Activated CD4-positive, alpha-beta T cell treated with anti-CD3 and anti-CD28 coated beads, Interleukin-2, amount 50 U/mL, for 48 hours (primary cell): ENCODE measurements at places on chromosomes 2 and 18.

GRCh38 chr18:62499263-62499650 is 23.6 kb upstream of the ZCCHC2 start:
- DNase-seq: no peak

GRCh38 chr2:214504599-214505376 is 93.9 kb downstream of the VWC2L start:
- DNase-seq: no peak

GRCh38 chr2:149561309-149561926 is 26.2 kb downstream of the MMADHC start:
- DNase-seq: no peak

DNA sequence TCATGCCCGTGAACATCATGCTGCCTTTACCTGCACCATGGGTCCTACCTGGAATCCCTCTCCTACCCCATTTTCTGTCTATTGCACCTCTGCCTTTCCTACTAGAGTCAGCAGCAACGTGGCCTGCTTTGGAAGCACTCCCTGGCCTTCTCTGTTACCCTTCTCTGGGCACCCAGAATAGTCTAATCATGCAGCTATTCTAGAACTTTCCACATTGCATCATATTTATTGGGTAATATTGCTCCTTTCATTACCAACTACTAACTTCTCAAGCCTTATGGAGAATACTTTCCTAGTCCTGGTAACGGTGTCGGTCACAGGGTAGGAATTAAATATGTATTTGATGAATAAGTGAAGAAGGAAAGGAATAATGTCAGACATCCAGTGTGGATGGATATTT is 33.3 kb upstream of the CREG2 start:
- no peak for DNase-seq

DNA sequence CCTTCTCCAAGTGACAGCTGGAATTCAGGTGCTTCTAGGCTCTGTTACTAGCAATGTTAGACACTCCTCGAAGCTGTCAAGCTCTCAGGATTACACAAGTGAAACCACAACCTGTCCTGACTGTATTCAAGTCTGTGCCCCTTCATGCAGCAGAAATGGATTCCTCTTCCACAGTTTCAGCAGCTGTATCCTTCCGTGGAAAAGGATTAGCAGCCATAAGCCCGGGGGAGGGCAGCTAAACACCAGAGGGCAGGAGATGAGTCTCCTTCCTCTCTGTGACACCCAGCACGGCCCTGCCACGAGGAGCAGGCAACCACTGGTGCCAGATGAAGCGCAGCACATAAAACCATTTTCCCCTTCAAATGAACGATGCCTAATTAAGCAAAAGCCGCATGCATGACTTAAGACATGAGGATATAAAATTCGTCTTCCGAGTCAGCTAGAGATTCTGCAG is 1.2 kb downstream of the ST3GAL5 start:
- peak; percentile 50 for DNase-seq

GRCh38 chr18:62881509-62882016 is 166.2 kb downstream of the PHLPP1 start:
- no peak for DNase-seq

DNA sequence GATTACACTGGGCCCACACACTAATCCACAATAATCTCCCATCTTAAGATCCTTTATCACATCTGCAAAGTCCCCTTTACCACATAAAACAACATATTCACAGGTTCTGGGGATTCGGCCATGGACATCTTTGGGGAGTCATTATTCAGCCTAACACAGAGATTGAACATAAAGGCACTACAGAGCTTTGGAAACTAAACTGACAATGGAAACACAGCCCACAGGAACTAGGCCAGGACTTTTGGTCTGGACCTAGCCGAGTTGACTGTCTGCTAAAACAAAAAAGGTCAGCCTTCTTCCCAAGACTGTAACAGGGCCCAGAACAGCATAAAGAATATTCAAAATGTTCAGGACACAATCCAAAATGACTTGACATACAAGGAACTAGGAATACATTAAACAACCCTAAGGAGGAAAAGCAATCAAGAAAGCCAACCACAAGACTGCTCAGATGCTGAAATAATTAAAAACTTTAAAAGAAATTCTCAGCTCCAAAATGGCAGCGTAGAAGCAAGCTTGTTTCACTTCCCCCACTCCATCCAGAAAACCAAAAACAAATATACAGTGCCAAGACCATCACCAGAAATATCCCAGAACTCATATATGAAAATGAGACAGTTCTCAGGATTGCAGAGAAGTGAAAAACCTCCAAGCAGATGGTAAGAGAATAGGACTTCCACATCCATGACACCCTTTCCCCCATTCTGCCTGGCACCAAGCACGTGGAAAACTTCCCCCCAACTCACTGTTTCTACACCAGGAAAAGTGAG is 207.8 kb downstream of the ATAD2B start:
- DNase-seq: no peak

- DNase-seq: peak; percentile 39
Observed at GRCh38 chr2:98013407-98014042, 17.8 kb upstream of the TMEM131 start.

- DNase-seq: peak; percentile 21
Observed at GRCh38 chr2:127525691-127526131, 578 bp downstream of the IWS1 start.

GRCh38 chr2:201249889-201250288 is 10.4 kb upstream of the CASP8 start:
- DNase-seq: no peak

GRCh38 chr2:58514252-58514651 is 273.1 kb upstream of the FANCL start:
- no peak for DNase-seq

GRCh38 chr2:238305965-238306671 is 14.2 kb upstream of the TRAF3IP1 start:
- DNase-seq: no peak

GRCh38 chr2:156115338-156115737 is 217.2 kb downstream of the NR4A2 start:
- no peak for DNase-seq

DNA sequence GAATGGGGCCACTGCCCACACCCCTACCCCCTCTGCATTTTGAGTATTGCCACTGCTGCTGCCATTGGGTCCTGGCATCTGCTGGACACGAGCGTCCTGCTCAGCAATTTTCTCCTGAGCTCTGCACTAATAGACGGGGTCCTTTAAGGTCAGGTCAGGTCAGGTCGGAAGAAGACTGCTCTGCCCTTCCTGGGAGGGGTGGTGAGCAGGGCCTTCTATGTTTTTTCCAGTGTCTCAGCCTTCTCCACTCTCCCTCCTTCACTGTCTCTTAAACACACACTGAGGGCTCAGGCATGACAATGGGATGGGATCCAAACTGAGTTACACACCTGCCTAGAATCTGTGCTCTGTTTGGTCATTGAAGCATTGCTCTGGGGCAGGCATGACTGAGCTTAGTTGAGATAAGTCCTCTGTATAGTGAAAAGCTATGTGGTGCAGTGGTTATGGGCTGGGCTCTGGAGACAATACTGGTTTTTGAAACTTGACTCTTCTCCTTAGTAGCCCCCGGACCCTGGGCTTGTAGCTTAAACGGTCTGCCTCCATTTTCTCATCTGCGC is 10.6 kb downstream of the MYO1B start:
- no peak for DNase-seq

DNA sequence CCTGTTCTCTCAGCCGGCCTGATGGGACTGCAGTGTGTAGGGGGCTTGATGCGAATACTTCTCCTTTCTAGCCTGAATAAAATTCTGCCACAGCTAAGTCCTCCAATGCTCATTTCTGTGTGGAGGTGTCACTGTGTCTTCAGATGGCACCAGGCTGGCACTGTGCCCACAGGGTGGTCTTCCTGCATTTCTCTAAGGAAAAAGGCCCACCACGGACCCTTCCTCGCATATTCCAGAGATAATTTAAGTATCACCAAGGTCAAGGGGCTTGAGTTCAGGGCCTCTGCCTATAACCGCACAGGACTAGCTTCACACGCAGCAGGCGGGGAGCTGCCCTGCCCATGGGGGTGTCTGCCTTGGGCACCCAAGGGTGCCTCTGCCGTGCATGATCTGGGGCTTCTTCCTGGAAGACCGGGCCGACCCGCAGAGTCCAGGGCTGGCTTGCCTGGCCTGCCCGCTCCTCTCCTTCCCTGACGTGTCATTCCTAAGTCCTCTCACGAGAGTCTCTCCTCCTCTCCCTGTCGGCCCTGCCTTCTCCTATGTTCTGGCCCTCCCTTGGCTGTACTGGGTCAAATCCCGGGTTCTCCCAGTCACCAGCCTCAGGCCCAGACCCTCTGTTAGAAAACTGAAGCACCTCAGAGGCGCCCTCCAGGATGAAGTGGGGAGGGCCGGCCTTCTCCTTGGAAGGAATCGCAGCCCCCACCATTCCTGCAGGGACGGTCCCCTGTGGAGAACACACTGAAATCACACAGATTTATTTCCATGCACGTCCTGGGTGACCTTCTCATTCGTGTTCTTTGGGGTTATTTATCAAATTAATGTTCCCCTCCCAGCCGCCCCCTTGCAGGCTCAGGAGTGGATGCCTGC is 48.9 kb upstream of the PXDN start:
- DNase-seq: no peak

GRCh38 chr2:117702098-117702497 is 112.4 kb upstream of the DDX18 start:
- no peak for DNase-seq

DNA sequence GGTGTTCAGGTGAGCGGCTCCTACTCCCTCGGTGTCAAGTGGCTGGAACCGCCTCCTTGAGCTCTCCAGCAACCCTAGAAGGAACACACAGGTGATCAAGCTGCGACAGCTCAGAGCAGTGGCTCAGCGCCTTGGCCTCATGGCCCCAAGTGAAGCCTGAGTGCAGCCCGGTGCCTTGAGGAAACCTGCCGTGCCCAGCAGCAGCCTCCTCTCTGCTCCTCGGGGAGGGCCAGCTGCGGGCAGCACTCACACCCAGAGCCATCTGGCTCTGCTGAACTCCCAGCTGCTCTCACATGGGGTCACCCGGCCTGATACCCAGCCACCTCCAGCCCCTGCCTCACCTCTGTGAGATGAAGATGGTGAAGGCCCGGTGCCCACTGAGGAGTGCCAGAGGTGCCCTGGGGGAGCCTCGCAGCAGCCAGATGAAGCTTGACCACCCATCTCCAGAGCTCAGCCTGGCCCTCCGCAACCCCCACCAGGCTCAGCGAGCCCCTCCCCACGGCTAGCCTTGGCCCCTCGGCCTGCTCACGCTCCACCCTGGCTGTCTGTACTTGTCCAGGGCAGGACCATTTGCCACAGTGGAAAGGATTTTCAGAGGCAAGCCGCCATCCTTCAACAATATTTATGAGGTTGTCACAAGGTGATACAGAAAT is 70.6 kb upstream of the RAB6C start:
- no peak for DNase-seq

DNA sequence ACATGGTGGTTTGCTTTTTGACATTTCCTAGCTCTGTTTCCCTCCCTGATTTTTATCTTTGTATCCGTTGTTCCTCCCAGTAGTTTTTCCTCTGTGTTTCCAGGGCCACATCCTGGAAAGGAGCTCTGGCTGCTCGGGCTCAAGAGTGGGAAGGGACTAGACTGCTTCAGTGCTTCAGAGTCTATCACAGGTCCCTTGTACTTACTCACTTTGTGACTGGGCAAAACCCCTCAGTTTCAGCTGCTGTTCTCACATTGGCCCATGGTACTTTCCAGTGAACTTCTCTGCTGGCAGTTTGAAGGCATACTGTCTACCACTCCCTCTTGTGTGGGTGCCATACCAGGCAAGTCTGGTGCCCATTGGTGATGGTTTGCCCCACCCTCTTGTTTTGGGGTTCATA is 7.5 kb upstream of the STAMBP start:
- peak; percentile 59 for DNase-seq

- no peak for DNase-seq
Observed at GRCh38 chr2:236366049-236366387, 101.8 kb upstream of the ASB18 start.

GRCh38 chr2:8520791-8521344 is 161.0 kb upstream of the ID2 start:
- DNase-seq: peak; percentile 67

DNA sequence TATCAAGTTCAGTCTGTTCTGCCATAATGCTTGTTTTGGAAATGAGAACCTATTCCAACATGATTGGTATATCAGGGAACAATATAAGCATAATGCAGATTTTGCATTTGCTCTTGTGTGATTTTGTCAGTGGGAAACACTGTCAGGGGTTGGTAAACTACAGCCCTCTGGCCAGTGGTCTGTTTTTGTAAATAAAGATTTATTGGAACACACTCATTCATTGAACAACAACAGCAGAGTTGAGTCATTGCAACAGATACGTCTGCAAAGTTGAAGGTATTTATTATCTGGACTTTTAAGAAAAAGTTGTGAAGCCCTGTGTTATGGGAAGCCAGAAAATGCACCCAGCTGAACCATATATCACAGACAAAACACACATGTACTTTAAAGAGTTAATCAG is 83.1 kb downstream of the MCFD2 start:
- DNase-seq: no peak

- DNase-seq: no peak
Observed at GRCh38 chr2:12613137-12613835, 103.5 kb upstream of the TRIB2 start.

GRCh38 chr2:108194409-108195132 is 45.2 kb upstream of the SULT1C3 start:
- no peak for DNase-seq

- no peak for DNase-seq
Observed at GRCh38 chr2:160408173-160408958, 85.2 kb downstream of the RBMS1 start.

- DNase-seq: no peak
Observed at GRCh38 chr2:206478340-206478739, 35.0 kb downstream of the ADAM23 start.

GRCh38 chr18:24764766-24765165 is 304.3 kb downstream of the HRH4 start:
- DNase-seq: no peak

DNA sequence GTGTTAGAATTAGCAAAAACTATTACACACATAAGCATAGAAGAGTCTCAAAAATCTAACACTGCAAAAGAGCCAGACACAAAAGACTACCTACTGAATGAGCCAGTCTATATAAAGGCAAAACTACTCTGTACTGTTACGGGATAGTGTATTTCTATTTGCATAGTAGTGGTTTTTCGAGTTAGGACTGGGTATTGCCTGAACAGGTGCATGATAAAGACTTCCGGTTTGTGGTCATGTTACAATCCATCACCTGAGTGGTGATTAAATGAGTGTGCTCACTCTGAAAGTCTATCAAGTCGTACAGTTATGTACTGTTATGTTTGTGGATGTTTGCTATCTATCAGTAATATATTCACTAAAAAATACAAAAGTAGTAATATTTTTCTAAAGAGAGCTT is 523.3 kb upstream of the SYT4 start:
- DNase-seq: no peak

DNA sequence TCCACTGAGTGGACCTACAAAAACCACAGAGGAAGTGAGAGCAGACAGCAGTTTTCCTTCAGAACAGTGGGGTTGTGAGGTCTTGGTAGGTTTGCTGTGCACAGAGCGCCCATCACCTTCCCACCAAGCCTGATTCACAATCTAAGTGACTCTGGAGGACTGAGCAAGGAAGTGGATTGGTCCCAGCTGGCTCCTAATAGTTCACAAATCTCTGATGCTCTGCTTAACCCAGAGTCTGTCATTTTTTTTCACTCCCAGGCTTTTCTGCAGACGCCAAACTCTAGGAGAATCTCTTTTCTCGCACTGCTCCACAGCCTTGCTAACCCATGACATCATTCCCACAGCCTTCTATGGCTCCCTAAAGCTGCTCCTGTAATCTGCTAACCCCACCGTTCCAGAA is 280.4 kb downstream of the C1D start:
- no peak for DNase-seq

- no peak for DNase-seq
Observed at GRCh38 chr18:55337908-55338521, 250.0 kb downstream of the TCF4 start.
